Fibroblast of the aortic adventitia (primary cell): ENCODE measurements at places on chromosomes 4 and X.

GRCh38 chr4:75251547-75251946, 262.7 kb downstream of the RCHY1 start:
- DNase-seq = no peak

DNA sequence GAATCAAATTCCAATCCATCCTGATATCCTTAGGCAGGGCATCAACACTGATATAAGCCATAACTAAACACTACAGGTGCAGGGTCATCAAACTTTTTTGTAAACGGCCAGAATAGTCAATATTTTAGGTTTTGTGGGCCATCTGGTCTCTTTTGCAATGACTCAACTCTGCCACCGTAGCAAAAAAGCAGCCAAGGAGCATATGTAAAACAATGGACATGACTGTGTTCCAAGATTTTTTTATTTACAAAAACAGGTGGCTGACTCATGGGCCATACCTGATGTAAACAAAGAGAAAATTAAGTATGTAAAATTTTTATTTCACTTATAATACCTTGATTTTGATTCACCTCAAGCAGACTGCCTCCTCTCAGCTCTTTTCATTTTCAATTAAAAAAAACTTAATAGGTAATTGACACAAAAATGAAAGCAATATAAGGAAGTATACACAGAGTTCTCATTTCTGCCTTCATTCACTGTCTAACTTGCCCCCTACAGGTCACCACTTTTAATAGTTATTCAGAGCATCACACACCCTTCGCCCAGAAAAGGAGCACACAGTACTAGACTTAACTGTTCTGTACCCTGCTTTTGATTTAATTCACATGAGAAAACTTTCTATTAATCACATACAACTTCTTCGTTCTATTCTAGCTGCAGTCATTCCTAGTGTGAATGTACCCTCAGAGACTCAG, 35.3 kb upstream of the GPM6B start:
- DNase-seq = no peak

DNA sequence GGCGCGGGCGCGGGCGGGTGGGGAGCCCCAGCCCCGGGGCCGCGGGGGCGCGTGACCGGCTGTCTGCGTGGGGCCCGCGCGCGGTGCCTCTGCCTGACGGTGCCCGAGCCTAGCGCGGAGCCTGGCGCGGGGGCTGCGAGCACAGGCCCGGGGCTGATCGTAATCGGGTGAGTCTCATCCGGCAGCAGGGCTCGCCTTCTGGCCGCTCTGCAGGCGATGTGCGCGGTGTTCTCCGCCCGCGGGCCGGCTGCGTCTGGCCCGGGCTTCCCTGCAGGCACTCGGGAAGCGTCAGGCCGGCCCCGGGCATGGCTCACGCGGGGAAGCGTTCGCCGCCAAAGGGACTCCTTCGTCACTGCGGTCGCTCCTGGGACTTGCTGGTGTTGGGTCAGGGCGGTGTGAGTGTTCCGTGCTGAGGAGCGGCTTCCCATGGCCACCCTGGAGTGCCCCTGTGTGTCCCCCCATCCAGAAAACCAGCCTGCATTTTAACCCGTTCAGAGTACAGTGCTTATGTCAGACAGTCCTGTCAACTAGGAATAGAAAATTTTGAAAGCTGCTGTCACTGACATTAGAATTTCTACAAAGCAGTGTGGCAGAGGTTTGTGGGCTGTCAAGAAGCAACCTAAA, 40.6 kb downstream of the FAM149A start:
- DNase-seq = peak; percentile 52

- no peak for DNase-seq
Observed at GRCh38 chrX:19049110-19049509, 65.2 kb upstream of the PHKA2 start.

DNA sequence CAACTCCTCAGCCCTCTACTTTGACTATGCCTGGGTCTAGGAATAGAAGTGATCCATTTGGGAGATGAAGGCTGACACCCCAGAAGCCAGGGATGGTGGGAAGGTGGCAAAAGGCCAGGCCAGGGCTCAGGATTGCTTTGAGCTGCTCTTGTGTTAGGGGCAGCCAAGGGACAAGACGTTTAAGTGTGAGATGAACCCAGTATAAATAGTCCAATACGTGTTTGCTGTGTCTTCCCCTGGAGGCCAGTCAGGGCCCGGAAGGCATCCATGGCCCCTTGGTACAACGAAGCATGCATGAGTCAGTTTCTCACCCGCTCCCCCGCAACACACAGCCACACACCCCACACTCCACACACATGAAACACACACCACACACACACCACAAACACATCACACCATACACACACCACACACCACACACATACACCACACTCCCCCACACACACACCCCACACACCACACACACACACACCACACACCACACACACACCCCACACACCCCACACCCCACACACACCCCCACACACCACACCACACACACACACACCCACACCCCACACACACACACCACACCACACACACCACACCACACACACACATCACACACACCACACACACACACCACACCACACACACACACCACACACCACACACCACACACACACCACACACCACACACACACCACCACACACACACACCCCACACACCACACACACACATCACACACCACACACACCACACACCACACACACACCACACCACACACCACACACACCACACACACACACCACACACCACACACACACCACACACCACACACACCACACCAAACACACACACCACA, 5.1 kb downstream of the STARD8 start:
- DNase-seq = no peak

- no peak for DNase-seq
Observed at GRCh38 chr4:48064349-48064748, 47.8 kb downstream of the NIPAL1 start.

GRCh38 chrX:66193821-66194220, 29.8 kb downstream of the HEPH start:
- no peak for DNase-seq

DNA sequence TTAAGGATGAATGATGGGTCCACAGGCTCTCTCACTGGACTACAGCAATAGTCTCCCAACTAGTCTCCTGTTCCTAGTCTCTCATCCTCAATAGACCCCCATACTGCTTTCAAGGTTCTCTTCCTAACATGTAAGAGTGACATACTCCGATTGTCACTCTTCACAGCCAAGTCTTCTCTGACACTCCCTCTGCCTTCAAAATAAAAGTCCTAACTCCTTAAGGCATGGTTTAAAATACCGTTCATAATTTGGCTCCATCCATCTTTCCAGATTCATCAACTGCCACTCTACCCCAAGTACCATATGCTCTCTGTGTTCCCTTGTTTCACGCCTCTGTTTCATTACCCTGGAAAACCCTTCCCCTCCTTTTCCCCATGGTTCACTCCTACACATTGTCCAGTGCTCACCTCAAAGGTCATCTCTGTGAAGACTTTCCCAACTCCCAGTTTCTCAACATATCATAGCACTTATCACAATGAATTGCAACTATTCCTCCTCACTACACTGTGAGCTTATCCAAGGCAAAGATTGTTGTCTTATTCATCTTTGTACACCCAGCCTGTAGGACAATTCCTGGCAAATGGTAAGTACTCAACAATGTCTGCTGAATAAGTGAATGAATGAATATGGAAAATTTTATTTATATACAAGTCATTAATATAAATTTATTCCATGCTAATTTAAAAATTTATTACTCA, 26.0 kb downstream of the SMARCA1 start:
- no peak for DNase-seq

DNA sequence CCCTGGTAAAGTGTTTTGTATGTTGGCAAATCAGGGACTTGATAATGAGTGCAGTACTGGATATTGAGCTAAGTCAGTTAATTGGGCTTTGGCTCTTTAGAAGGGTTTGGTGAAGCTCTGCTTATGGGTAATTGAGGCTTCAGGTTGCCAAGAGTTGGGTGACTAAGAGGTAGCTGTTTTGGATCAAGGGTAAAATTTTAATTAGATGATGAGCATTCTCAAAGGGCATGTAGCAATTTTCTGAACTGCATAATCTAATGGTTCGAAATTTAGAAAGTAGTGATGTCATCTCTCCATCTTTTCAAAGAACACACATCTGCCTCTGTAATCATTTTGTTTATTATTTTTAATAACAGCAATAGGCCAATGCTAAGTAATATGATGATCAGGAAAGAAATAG, 5.5 kb upstream of the TRIM2 start:
- no peak for DNase-seq

- no peak for DNase-seq
Observed at GRCh38 chr4:153426207-153426885, 39.8 kb upstream of the TMEM131L start.
